ENCODE measurements at places on chromosomes 6 and 20.

- DNase-seq: peak; percentile 24
Observed at GRCh38 chr20:3209257-3209945, at the start of gene ITPA. Gene ITPA, plus strand, starts transcription at chr20:3209498. Its CDS starts 54 bp downstream, at chr20:3209552.

DNA sequence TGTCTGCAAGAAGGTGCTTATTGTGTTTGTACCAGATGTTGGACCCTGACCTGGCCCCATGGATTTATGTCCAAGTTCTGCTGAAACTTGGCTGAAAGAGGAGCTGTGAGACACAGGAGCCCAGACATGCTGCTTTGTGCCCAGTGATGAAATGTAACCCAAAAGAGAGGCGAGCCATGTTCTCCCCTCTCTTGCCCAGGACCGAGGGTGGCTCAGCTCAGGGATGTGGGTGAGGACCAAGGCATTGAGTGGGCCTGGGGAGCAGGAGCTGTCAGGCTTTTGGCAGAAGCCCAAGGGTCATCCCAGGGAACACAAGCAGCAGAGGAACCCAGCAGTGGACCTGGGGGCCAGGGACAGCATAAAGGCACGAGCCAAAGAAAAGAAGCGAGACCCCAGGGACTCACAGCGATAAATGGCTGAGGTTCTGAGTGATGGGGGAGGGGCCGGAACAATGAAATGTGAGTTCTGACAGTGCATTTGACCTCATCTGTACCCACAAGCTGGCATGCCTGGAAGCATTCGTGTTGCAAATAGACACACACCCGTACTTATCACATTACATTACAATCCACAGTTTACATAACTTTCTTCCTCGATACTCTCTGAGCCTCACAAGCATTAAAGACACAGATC, 363.4 kb upstream of the JARID2 start:
- no peak for DNase-seq

- DNase-seq: no peak
Observed at GRCh38 chr6:1028723-1029122, 283.2 kb upstream of the FOXQ1 start.

GRCh38 chr6:5054245-5054873, 30.8 kb upstream of the PPP1R3G start:
- no peak for DNase-seq

- peak; percentile 93 for DNase-seq
Observed at GRCh38 chr6:132937466-132937906, 123.1 kb downstream of the RPS12 start.

- DNase-seq: no peak
Observed at GRCh38 chr6:27889275-27889627, 22.9 kb downstream of the OR2B2 start.

GRCh38 chr6:16092990-16093389, 35.9 kb upstream of the MYLIP start:
- no peak for DNase-seq

GRCh38 chr6:96649926-96650325, 87.0 kb downstream of the FHL5 start:
- no peak for DNase-seq
